ENCODE measurements at places on chromosomes 4 and X. TPM values are rescaled to one million over a fixed set of nuclear protein-coding genes. Genes with fewer than 3 reads are reported as not detected.

DNA sequence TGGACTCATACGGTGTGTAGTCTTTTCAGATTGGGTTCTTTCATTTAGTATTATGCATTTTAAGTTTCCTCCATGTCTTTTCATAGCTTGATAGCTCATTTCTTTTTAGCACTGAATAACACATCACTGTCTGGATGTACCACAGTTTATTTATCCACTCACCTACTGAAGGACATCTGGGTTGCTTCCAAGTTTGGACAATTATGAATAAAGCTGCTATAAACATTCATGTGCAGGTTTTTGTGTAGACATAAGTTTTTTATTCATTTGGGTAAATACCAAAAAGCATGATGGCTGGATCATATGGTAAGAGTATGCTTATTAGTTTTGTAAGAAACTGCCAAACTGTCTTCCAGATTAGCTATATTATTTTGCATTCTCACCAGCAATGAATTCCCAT lies 29.0 kb downstream of the CNOT6L start:
- no peaks in the 10 kb centered on the region for H3K27me3 ChIP-seq
- H3K27ac ChIP-seq, result no peak overlapping the region
- no peak overlapping the region for H3K4me3 ChIP-seq
- H3K4me1 ChIP-seq, result no peaks in the 10 kb centered on the region

The MAGEA1 gene
- total RNA-seq, result not detected

The ARR3 gene
- not detected for total RNA-seq

The DAPP1 gene
- 2.7 TPM for total RNA-seq

GRCh38 chr4:78534286-78534955 lies 17.1 kb upstream of the ANXA3 start:
- no peaks in the 10 kb centered on the region for H3K4me1 ChIP-seq
- H3K36me3 ChIP-seq, result no peaks in the 10 kb centered on the region
- no peaks in the 10 kb centered on the region for H3K27me3 ChIP-seq
- DNase-seq, result peak; percentile 77

The PGAM4 gene
- total RNA-seq, result not detected

GRCh38 chr4:79199743-79200142 lies 126.1 kb downstream of the NAA11 start:
- H3K36me3 ChIP-seq, result no peaks in the 10 kb centered on the region
- no peak overlapping the region for H3K4me3 ChIP-seq

- no peaks in the 10 kb centered on the region for H3K27me3 ChIP-seq
- H3K27ac ChIP-seq, result no peak overlapping the region
- no peak for DNase-seq
- no peaks in the 10 kb centered on the region for H3K36me3 ChIP-seq
- H3K4me3 ChIP-seq, result no peak overlapping the region
Observed at GRCh38 chr4:141435446-141436225, 200.7 kb upstream of the IL15 start.

GRCh38 chr4:124017185-124017785 lies 620.7 kb downstream of the SPRY1 start:
- no peak overlapping the region for H3K4me3 ChIP-seq
- no peaks in the 10 kb centered on the region for H3K27me3 ChIP-seq
- no peaks in the 10 kb centered on the region for H3K36me3 ChIP-seq
- H3K27ac ChIP-seq, result no peak overlapping the region
- no peak for DNase-seq

Measured in breast epithelium (tissue), 4 donors.